ENCODE measurements at places on chromosomes 3 and 15.

GRCh38 chr3:121834157-121834670 is 646 bp downstream of the IQCB1 start:
- no peak for DNase-seq

DNA sequence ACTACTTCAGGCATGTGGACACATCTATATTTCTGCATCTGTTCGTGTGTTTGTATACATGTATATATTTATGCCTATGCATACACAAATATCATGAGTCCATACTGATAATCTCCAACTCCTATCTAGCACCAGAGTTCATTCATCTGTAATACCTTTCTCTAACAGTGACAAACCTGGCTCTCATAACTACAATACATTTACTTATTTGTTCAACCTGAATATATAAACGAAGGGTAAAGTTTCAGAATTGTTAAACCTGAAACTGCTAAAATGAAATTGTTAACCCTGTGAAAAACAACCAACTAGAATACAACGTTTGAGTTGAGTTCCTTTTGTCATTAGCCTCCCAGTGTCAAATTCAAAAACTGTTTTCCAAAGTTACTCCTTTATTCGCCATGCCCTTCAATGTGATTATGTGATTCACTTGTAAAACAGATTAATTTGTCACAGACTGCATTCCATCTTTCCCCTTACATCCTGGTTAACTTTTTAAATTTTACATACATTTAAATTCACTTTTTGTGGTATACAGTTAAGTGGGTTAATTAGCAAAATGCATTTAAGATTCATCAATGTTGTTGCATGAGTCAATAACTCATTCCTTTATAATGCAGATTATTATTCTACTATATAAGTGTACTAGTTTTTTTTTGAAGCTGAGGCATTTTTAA is 58.5 kb downstream of the PIK3R4 start:
- no peak for DNase-seq

GRCh38 chr3:7506606-7507180 is 645.8 kb downstream of the GRM7 start:
- no peak for DNase-seq

DNA sequence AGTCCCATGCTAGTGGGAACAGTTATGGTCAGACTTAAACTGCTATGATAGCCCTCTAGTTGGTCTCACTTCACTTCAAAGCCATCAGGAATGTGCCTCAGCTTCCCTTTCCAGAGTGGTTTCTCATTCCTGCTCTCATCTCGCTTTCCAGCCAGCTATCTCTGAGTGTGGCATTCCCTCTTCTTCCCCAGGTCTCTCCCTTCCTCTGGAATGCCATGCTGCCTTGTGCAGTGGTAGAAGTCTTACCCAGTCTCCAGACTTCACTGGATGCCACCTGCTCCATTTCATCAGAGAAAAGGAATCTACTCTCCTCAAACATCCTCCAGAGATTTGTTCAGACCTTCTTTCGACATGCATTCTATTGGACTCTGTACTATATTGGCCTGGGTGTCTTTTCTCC is 83.0 kb downstream of the AGBL1 start:
- no peak for DNase-seq
